ENCODE measurements at places on chromosomes 11 and 22. TPM values are rescaled to one million over a fixed set of nuclear protein-coding genes. Genes with fewer than 3 reads are reported as not detected.
A peak's percentile ranks its signal among the peaks of the same experiment; 100 is the strongest.

DNA sequence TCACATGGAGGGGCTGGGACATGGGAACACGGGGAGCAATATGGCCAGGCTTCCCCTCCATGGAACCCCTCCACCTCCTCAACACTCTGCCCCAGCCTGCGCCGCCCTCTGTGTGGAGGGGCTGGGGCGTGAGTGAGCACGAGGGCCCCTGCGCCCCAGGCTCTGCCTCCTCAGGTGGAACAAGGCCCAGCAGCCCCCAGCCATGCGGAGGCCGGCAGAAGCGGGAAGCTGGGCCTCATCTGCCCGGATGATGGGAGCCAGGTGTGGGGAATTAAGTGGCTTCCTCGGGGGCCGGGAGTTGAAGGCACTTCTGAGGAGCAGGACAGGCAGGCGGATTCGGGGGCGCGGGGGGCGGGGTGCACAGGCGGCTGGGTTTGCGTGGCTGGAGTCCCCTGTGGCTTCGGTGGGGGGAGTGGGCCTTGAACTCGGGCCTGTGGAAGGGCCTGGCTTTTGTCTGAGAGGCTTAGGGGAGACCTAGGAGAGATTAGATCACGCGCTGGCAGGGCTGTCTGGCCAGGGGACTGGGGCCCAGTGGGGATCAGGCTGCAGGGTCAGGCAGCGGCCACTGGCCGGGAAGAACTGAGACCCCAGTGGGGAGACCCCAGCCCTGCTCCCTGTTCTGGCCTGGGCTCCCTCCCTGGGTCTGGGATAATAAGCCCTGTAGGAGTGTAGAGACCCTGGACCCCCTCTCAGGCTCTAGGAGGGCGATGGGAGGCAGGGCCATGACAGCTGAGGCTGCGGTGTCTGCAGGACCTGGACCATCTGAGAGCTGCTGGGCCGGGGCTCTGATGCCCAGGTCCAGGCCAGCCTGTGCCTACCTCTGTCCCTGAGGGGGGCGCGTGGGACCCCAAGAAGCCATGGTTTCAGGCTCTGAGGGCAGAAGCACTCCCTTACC lies 13.3 kb downstream of the PRR33 start:
- peak; percentile 62 for DNase-seq

DNA sequence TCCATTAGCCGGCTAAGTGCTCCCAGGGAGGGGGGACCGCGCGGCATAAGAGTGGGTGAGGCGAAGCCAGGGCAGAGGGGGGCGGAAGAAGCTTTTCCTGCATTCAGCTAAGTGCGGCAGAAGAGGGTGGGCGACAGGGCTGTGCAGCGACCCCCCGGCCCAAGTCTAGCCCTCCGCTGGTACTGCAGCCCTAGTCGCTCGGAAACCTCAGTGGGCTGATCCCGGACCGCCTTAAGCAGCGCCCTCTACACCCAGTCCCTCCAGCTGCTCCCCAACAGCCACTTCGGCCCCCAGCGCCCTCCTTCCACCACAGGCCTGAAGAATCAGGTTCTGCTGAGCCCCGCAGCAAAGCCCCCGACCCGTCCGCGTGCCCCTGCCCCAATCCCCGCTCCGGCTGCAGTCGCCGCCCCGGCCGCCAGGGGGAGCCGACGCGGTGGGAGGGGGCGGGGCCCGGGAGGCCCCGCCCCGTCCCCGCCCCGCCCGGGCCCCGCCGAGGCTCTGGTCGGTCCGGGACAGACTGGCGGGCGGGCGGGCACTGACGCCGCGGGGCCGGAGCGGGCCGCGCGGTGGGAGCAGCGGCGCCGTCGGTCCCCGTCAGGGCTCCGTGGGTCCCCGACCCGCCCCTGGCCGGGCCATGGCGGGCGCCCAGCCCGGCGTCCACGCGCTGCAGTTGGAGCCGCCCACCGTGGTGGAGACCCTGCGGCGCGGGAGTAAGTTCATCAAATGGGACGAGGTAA lies at the start of gene PLCB3:
Gene PLCB3, plus strand, starts transcription at position 515 of the 737 bp plus-strand sequence. Its CDS starts 120 bp downstream, at position 635.
- DNase-seq = no peak

DNA sequence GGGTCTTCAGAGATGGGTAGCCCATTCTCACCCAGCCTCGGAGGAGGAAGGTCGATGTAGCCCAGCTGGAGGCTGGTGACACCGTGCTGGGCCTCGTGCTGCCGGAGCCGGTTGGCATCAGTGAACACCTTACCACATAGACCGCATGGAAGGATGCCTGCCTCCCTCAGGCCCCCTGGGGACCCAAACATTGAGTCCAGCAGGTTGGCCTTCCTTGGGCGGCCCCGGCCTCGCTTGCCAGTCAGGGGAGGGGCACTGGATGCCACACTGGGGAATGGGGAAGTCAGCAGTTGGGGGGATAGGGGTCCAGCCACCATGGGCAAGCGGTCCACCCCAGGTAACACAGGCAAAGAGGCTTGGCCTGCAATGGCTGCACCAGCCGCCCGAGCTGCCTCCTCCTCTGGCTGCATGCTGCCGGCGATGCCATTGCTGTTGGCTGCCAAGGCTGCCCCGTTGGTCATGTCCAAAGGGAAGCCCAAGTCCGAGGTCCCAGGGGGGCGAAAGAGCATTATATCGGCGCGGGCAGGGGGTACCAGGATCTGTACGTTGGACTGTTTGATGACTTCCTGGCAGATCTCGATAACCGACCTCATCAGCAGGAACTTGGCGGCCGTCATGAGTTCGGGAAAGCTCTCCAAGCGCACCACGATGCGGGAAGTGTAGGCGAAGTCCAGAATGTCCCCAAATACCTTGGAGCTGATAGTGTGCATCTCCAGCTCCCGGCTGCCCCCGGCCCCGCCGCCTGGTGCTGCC lies 1.4 kb downstream of the PATZ1 start:
- DNase-seq = peak; percentile 77

DNA sequence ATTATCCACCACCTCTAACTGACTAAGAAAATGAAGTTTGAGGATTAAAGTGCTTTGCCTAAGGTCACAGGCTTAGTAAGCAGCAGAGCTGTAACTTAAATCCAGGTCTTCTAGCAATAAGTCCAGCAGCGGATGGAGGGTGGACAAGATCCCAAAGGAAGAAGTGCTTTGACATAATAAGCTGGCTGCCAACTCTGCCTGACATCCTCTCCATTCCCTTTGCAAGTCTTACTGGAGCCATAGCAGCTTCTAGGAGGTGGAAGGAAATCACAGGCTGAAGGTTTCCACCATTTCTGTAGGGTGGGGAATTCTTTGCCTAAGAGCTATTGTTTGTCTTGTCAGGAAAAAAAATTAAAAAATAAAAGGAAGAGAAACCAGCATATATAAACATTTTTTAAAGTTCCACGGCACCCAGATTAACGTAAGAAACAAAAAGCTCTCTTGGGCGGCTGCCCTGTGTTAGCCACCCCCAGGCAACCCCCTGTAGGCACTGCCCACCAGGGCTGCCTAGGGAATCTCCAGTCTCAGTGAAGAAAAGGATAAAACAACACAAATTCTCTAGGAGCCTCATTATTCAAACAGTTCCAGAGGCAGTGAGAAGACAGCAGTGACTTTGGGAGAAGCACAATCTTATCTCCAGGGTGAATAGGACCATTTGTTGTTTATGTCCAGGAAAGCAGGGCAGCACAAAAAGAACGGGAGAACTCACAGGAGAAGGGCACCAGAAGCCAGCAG lies 380.8 kb upstream of the CADM1 start:
- no peak for DNase-seq

DNA sequence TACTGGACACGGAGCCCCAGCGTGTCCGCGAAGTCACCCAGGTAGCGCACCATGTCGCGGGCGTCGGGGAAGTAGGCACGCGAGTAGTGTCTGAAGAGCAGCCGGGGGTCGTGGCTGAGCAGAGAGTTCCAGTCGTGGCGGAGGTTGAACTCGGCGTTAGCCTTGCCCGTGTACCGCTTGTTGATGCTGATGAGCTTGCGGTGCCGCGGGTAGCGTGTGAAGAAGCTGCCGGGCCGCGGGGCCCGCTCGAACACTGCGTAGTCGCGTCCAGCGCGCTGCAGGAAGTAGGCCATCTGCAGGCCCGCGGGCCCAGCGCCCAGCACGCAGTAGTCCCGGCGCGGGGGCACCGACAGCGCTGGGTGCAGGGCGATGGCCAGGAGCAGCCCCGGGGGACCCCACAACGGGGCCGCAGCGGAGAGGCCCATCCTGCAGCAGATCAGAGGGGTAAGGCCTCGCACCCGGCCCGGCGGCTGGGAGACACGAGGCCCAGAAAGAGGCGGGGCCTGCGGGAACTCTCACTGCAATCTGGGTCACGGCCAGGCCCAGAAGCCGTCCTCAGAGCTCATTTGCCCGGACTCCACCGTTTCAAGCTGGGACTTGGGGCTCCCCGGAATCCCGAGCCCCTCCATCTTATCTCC lies 723 bp downstream of the FOXRED2 start:
- DNase-seq = no peak

DNA sequence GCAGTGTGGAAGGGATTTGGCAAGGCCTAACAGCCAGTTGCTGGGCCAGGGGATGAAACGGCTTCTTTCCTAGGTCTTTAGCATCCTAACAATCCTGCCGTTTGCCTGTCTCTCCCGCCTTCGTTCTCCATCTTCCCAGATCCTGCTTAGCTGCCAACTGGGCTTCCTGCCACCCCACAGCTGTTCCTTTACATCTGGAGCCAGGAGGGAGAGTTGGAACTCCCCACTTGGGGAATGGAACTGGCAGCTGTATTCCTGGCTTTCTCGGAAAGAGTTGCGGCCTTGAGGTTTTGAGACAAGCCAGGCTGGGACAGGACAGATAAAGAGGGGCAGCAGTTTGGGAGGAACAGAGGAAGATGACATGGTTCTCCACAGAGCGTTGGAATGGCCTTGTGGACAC lies 59.6 kb downstream of the ST3GAL4 start:
- DNase-seq = peak; percentile 91

GRCh38 chr22:26273011-26273675 lies 103.9 kb downstream of the SEZ6L start:
- DNase-seq = no peak

- no peak for DNase-seq
These were observed 23.6 kb upstream of the MYOD1 start for GRCh38 chr11:17695454-17696441.

DNA sequence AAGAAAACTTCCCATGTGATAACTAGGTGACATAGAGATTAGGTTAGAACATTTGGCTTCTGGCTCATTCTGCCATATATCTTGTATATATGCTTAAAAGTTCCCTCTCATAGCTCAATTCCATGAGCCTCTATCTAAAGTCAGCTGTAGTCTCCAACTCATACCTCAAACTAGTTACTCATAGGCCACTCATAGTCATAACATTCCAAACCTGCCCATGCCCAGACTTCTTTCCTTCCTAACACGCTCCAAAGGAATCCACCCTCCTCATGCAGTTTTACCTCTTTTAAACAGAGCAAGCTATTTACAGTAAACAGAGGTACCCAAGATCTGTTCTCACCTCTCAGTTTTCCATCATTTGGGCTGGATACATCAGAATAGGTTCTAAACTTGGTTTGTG lies 39.4 kb downstream of the GLYATL2 start:
- DNase-seq = no peak

Gene NCF4
- total RNA-seq = 13.7 TPM

Gene GGT1
- total RNA-seq = not detected

Gene MN1
- total RNA-seq = 23.0 TPM

Gene GGTLC2
- total RNA-seq = not detected

Gene CLDN25
- not detected for total RNA-seq

Gene STX3
- total RNA-seq = 18.0 TPM

Gene MMP1
- total RNA-seq = not detected

All from ascending aorta (tissue), 2 donors.